ENCODE measurements at places on chromosomes 11 and 22.
A peak's percentile ranks its signal among the peaks of the same experiment; 100 is the strongest.

DNA sequence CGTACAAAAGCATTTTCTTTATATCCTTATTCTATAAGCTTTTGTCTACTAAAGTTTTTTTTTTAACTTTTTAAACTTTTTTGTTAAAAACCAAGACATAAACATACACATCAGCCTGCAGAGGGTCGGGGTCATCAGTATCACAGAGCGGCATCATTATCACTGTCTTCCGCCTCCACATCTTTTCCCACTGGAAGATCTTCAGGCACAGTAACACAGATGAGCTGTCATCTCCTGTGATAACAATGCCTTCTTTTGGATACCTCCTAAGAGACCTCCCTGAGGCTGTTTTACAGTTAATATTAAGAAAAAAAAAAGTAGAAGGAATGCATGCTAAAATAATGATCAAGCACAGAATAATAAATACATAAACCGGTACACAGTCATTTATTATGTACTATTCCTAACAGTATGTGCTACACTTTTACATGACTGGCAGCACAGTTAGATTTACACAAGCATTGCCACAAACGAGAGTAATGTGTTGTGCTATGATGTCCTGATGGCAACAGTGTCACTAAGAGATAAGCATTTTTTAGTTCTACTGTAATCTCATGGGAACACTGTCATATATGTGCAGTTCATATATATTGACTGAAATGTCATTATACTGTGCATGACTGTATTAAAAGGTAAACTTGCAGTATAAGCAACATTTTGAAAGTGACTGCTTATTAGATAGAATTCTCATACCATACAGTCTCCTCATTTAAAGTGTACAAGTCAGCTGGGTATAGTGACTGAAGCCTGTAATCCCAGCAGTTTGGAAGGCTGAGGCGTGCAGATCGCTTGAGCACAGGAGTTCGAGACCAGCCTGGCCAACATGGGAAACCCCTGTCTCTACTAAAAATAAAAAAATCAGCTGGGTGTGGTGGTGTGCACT lies 58.6 kb downstream of the KDM2A start:
- no peak for DNase-seq

DNA sequence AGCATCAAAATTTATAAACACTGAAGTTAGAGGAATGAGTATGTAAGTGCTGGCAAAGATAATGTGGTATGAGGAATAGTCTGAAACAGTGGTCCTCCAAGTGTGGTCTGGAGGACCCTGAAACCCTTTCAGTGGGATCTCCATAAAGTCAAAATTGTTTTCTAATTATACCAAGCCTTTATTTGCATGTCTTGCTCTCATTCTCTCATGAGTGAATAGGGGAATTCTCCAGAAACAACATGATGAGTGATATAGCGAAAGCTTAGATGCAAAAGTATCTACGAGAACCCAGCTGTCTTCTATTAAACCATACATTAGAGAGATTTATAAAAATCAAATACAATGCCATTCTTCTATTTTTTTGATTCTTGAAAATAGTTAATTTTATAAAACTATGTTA lies 145.0 kb upstream of the RAG2 start:
- DNase-seq: no peak

DNA sequence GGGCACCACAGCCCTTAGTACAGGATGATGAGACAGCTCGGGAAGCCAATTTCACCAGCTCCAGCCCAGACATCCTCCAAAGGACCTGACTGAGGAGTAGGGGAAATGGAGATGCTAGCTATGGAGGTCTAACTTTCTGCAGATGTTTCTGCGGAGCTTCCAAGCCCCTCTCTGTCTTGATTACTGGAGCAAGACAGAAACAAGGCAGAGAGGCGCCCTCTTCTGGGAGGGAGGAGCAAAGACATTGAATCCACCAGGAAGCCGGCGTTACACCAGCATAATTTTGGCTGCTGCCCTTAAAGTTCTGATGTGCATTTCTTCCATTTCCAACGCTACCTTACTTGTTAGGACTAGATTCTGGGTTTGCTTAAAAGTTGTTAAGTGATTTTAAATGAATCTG lies 107.3 kb upstream of the HSD17B12 start:
- peak; percentile 13 for DNase-seq

GRCh38 chr22:22704156-22704946 lies 59.9 kb downstream of the GGTLC2 start:
- DNase-seq: no peak

- DNase-seq: peak; percentile 19
Observed at GRCh38 chr11:76543006-76543703, 98.3 kb downstream of the EMSY start.

GRCh38 chr11:14232652-14233051 lies 126.3 kb downstream of the RRAS2 start:
- DNase-seq: no peak

- peak; percentile 96 for DNase-seq
Observed at GRCh38 chr11:103609117-103610066, 427.0 kb upstream of the DDI1 start.

DNA sequence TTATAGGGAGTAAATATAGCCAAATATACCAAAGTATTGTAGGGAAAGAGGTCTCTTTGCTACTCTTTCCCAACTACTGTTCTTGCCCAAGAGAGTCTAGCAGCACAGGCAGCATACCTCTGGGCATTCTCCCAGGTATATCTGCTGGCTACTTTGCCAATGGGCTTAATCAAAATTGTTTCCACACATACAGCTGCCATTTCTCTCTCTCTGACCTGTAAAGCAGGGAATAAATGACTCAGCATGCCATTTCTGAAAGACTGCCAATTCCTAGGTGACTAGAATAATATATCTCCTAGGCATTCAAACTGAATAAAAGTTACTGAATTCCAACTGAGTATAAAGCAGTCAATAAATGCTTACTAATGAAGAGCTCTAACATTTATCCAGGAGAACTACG lies 44.6 kb downstream of the RDX start:
- DNase-seq: peak; percentile 76

- DNase-seq: no peak
Observed at GRCh38 chr11:2576111-2576510, 123.7 kb downstream of the KCNQ1OT1 start.

DNA sequence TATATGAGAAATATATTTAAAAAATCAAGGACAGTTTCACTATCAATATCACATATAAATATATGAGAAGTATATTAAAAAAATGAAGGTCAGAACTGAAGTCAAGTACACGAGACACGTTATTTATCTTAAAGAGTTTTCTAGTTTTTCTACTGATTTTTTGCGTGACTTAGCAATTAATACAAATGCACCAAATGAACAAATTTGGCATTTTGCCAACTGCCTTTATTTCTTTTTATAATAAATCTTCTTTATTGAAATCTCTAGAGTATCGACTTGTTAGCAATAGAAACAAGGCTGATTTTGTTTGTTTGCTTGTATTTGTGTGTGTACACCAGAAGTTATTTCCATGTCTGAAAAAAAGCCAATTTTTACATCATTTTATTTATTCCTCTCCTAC lies 1684.7 kb upstream of the RAG2 start:
- DNase-seq: no peak

GRCh38 chr11:60739114-60739513 lies 14.6 kb downstream of the MS4A18 start:
- DNase-seq: no peak

GRCh38 chr11:118224511-118225188 lies at the start of gene JAML:
Gene JAML, minus strand, starts transcription at chr11:118225011. Its CDS starts 10,145 bp downstream, at chr11:118214866.
- DNase-seq: no peak

- DNase-seq: no peak
Observed at GRCh38 chr22:45475063-45475747, 27.5 kb upstream of the FBLN1 start.

DNA sequence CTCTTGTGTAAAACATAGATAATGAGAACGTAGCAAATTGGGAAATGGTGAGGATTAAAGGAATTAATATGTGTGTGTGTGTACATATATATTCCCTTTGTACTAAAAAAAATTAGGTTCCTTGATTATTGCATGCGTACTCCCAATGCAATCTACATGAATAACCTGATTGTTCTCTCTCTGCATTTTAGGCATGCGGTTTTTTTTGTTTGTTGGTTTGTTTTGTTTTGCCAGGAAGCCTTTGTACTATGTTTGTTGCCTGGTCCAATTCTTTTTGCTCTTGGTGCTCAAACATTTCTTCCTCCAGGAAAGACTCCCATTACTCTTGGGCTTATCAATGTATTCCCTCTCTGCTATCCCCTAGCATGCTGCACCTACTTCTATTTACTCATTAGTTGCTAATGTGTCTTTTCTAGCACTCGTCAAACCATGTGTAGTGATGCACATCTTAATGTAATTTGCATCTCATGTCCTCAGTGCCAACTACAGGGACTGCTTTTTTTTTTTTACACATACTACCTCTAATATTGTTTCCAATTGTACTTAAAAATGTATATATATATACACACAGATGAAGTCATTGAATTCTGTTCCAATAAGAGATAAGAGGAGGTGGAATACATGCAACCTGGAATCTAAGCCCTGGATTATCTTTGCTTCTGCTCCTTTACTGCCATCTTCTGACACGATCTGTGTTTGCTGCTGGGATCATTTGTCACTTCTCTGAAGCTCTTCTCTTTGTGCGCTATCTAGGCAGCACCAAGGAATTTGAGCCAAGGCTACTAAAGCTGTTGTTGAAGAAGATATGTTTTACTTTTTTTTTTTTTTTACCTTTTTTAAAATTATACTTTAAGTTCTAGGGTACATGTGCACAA lies 197.2 kb upstream of the ANO3 start:
- DNase-seq: peak; percentile 31

- peak; percentile 34 for DNase-seq
Observed at GRCh38 chr11:86365546-86365945, 9.1 kb upstream of the CCDC81 start.

DNA sequence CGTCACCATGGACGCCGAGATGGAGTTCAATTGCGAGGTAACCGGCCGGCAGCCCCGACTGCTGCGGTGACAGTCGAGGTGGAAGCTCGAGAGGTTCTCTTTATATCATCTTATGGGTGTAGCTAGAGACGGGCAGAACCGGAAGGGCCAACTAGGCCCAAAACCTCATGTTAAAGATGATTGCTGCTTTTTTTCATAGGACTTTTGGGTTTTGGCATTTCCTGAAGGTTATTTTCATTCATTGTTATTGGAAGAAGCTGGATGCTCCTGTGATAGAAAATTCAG lies 585 bp downstream of the NF2 start:
- DNase-seq: peak; percentile 36

DNA sequence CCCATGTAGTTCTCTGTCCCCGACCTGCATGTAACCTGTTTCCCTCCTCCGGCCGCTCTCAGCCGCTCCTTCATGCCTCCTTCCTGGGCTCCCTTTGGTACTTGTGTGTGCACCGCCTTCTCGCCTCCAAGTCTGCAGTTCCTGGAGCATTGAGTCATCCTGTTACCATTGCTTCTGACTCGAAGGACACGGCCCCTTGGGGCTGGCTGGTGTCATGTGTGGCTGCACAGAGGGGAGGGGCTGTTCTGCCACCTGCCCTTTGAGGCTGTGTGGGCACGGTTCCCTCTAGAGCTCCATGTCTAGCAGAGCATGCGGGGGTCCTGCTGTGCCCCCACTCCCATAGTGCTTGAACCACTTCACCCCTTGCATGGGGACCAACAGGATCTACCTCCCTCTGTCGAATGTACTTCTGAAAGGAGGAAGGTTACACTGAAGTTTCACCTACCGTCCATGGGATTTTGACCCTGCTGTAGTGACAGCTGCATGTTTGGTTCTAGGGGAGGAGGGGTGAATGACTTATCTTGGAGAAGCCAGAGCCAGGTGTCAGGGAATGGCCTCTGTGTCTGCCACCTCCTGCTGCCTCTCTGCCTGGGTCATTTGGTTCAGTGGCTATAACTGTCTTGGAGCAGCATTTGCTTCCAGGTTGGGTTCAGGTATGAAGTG lies 39.6 kb downstream of the BCR start:
- no peak for DNase-seq

DNA sequence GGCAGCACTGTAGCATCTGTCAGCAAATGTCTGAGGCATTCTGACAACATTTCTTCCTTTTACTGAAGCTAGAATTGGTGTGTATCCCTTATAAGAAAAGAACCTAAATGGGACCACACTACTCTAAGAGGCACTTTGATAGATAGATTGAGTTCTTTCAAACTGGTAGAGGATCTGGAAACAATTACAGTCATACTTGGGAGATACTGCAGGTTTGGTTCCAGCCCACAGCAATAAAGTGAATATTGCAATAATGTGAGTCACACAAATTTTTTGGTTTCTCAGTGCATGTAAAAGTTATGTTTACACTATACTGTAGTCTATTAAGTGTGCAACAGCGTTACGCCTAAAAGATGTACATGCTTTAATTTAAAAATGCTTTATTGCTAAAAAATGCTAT lies 96.9 kb downstream of the SBF2 start:
- peak; percentile 33 for DNase-seq

DNA sequence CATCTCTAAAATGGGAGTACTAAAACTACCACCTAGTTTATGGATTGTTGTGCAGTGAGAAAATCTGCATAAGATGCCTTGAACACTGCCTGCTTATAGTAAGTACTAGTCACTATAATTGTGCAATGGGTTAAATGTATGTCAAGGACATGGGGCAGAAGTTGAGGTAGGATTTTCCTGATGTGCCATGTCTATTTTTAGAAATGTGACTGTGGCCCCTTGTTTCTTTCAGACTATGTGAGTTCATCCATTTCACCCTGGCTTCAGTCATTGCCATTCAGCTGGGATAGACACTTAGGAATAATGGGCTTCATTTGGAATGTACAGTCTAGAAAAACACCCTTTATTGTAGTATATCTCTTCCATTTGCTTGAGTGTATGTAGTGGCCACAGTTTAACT lies 51.4 kb downstream of the BDNF start:
- DNase-seq: no peak

- no peak for DNase-seq
Observed at GRCh38 chr11:104015649-104016415, 20.6 kb upstream of the DDI1 start.

GRCh38 chr11:68541116-68541515 lies 80.6 kb downstream of the PPP6R3 start:
- DNase-seq: no peak

- no peak for DNase-seq
Observed at GRCh38 chr11:73991471-73992006, 8.9 kb upstream of the UCP2 start.

- DNase-seq: no peak
Observed at GRCh38 chr11:84250834-84251613, 964.9 kb upstream of the CCDC90B start.

DNA sequence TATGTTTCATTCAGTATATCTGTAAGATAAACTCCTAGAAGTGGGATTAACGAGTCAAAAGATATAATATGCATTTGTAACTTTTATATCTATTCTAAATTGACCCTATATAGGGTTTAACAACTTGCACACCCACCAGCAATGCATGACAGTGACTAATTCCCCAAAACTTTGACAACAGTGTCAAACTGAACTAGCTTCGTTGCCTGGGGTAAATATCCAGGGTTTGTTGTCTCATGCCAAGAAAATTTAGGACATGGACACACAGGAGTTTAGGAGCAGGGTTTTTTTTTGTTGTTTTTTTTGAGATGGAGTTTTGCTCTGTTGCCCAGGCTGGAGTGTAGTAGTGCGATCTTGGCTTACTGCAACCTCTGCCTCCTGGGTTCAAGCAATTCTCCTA lies 5.1 kb downstream of the SNU13 start:
- no peak for DNase-seq

GRCh38 chr11:88169471-88169870 lies 5.8 kb downstream of the RAB38 start:
- DNase-seq: peak; percentile 43
